ENCODE measurements at places on chromosomes 5 and 9.

- no peak overlapping the region for H3K27ac ChIP-seq
- no peak overlapping the region for H3K4me3 ChIP-seq
- no peaks in the 10 kb centered on the region for H3K27me3 ChIP-seq
- H3K4me1 ChIP-seq: no peaks in the 10 kb centered on the region
Observed at GRCh38 chr9:125845271-125845808, 98.2 kb downstream of the PBX3 start.

DNA sequence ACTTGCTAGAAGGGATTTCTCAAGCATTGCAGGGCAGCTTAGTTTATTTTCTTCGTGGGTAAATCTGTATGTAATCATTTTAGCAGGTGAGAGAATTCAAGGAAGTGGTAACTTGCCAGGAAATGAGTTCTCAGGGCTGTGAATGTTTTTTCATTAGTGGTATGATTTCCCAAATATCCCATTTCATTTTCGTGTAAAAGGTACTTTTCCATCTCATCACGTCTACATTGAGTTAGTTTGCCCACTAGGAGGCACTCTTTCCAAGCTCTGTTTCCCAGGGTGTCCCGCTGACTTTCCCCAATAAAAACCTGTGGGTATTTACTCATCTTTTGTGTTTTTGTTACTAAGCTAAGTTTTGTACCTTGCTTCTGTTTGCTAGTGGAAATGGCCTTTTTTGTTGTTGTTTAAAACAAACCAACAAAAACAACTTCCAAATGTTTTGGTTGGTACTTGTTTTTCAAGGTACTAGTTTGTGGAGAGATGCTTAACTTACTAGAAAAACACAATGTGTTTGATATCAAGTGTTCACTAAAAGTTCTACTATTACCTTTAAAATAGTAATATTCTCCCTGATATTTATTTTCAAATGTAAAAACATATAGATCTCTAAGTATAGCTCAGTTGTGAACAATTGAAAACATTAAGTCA is 373.6 kb downstream of the ADGRV1 start:
- H3K27me3 ChIP-seq: no peaks in the 10 kb centered on the region
- no peak overlapping the region for H3K27ac ChIP-seq
- DNase-seq: no peak
- no peak overlapping the region for H3K4me3 ChIP-seq

- H3K27me3 ChIP-seq: no peaks in the 10 kb centered on the region
- H3K36me3 ChIP-seq: no peaks in the 10 kb centered on the region
- DNase-seq: no peak
- H3K27ac ChIP-seq: no peak overlapping the region
- H3K4me3 ChIP-seq: no peak overlapping the region
- H3K4me1 ChIP-seq: no peaks in the 10 kb centered on the region
Observed at GRCh38 chr9:20065796-20066700, 277.2 kb upstream of the SLC24A2 start.

- H3K4me1 ChIP-seq: peaks cover 77% of the 10 kb centered on the region
- H3K4me3 ChIP-seq: no peak overlapping the region
- DNase-seq: no peak
- no peaks in the 10 kb centered on the region for H3K27me3 ChIP-seq
- no peaks in the 10 kb centered on the region for H3K36me3 ChIP-seq
Observed at GRCh38 chr9:133134388-133135145, 13.5 kb upstream of the RALGDS start.

DNA sequence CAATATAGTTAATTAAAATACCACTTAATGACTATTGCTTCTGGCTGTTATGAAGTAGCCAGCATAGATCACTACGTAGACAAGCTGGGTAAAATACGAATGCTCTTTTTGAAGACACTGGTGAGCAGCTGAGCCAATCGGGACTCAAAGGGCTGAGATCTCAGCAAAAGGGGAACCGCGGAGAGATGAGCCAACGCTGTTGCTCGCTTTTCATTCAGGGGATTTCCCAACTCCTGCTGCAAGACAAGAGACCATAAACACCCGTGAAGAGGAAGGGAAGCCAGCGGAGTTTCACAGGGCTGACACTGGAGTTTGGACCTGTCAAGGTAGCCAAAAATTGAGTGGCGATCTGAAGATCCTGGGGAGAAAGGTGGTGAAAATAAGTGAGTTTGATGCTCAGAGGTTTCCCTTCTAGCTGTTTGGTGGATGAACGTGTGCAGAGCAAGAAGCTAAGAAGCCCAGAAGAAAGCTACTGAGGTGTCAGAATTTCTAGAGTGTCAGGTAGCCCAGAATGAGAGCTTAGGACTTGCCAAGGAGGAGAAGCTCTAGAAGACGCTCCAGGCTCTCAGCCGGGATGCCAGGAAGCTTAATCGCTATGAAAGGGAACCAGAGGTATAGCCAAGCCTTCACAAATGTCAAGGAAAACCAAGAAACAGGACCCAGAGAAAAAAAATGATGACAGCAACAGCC is 79.6 kb upstream of the RNU6ATAC start:
- H3K27ac ChIP-seq: no peak overlapping the region
- DNase-seq: no peak
- peaks cover 14% of the 10 kb centered on the region for H3K4me1 ChIP-seq
- no peak overlapping the region for H3K4me3 ChIP-seq

DNA sequence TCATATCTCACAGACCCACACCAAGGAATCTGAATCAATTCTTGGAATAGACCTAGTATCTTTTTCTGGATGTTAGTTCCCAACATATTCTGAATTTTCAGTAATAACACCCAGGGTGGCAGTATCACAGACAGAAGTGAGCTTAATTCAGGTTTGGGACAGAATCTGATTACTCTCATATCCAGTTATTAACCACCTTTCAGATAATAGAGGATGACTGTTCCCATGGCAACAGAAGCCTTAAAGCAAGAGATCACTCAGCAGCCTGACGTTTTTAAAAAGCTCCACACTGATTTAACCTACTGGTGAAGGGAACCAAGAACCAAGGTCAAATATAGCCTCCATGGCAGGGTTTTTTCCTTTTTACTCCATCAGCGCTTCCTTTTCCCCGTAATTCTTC is 68.4 kb downstream of the ACTBL2 start:
- no peak overlapping the region for H3K27ac ChIP-seq
- no peaks in the 10 kb centered on the region for H3K27me3 ChIP-seq
- no peaks in the 10 kb centered on the region for H3K4me1 ChIP-seq
- no peak for DNase-seq

DNA sequence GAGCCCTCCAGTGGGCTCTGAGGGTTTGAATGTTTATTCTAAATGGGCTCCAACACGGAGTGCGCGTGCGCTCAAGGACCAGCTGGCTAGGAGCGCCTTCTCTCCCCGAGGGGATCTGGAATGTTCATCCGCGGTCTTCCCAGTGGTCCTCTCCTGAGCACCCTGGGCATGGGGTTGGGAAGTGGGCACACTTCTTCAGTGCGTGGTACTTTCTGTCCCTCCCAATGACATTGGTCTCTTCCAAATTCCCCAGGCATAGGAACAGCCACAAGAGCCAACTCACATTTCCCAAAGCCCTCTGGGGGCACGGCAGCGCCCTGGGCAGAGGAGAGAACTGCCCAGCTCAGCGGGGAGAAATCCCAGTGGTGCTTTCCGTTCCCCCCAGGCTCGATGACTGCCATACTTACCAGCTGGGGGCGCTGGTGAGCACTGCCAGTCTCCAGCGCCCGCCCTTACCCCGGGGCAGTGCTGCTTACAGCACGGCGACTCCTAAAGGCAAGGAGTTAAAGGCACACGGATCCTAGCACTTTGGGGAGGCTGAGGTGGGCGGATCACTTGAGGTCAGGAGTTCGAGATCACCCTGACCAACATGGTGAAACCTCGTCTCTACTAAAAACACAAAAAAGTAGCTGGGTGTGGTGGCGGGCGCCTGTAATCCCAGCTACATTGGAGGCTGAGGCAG is 29.9 kb upstream of the OBP2B start:
- peak overlapping the region; percentile 51 for H3K27ac ChIP-seq
- peak; percentile 76 for DNase-seq
- peak overlapping the region; percentile 34 for H3K4me3 ChIP-seq

DNA sequence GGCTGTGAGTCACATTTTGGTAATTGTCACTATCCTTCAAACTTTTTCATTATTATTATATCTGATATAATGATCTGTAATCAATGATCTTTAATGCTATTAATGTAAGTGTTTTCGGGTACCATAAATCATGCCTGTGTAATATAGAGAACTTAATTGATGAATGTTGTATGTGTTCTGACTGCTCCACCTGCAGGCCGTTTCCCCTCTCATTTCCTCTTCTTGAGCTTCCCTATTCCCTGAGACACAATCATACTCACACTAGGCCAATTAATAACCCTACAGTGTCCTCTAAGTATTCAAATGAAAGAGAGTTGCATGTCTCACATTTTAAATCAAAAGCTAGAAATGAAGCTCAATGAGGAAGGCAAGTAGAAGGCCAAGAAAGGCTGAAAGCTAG is 420.9 kb upstream of the SGCD start:
- no peak overlapping the region for H3K4me3 ChIP-seq
- DNase-seq: no peak
- H3K4me1 ChIP-seq: no peaks in the 10 kb centered on the region
- no peak overlapping the region for H3K27ac ChIP-seq
- no peaks in the 10 kb centered on the region for H3K27me3 ChIP-seq
- H3K36me3 ChIP-seq: no peaks in the 10 kb centered on the region

- no peak overlapping the region for H3K4me3 ChIP-seq
- H3K27me3 ChIP-seq: no peaks in the 10 kb centered on the region
- peak overlapping the region; percentile 74 for H3K27ac ChIP-seq
- H3K4me1 ChIP-seq: peaks cover 39% of the 10 kb centered on the region
- no peaks in the 10 kb centered on the region for H3K36me3 ChIP-seq
- DNase-seq: peak; percentile 89
Observed at GRCh38 chr5:120139039-120139438, 325.1 kb upstream of the PRR16 start.

GRCh38 chr5:170420806-170421412 is 31.7 kb upstream of the KCNMB1 start:
- no peak overlapping the region for H3K27ac ChIP-seq
- no peak overlapping the region for H3K4me3 ChIP-seq
- peaks cover 24% of the 10 kb centered on the region for H3K27me3 ChIP-seq
- no peaks in the 10 kb centered on the region for H3K36me3 ChIP-seq

- no peaks in the 10 kb centered on the region for H3K27me3 ChIP-seq
- peak overlapping the region; percentile 54 for H3K4me3 ChIP-seq
- peak overlapping the region; percentile 99 for H3K27ac ChIP-seq
- DNase-seq: peak; percentile 83
Observed at GRCh38 chr5:132410451-132411303, 41.2 kb downstream of the SLC22A5 start.

DNA sequence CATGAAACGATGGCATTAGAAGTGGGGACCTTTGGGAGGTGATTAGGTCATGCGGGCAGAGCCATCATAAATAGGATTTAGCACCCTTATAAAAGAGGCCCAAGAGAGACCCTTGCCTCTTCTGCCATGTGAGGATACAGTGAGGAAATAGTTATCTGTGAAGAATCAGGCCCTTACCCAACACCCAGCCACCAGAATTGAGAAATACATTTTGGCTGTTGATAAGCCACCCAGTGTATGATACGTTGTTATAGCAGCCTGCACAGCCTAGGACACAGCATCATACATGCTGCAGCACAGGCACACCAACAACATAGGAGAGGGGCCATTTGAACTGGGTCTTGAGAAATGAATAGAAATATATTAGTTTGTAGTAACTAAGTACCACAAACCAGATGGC is 8.0 kb upstream of the MAMDC2 start:
- H3K4me1 ChIP-seq: no peaks in the 10 kb centered on the region
- no peak overlapping the region for H3K27ac ChIP-seq
- no peak for DNase-seq
- no peak overlapping the region for H3K4me3 ChIP-seq

DNA sequence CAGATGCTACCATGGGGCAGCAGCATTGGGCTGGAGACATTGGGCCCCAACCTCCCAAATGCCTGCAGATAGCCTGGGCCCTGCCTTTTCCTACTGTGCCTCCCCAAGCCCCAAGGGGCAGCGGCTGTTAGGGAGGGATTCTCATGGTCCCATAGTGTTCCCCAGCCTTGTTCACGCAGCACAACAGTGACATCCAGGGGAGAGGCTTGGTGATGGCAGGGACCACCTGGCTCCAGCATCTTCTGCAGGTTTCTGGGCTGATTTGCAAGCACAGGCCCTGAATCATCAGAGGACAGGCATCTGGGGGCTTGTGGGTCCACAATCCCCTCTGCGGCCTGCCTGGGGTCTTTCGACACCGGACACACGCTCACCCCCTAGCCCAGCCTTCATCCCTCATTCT is 354.6 kb downstream of the SLIT3 start:
- H3K27me3 ChIP-seq: no peaks in the 10 kb centered on the region
- no peak overlapping the region for H3K27ac ChIP-seq
- H3K36me3 ChIP-seq: no peaks in the 10 kb centered on the region
- DNase-seq: no peak
- no peaks in the 10 kb centered on the region for H3K4me1 ChIP-seq

DNA sequence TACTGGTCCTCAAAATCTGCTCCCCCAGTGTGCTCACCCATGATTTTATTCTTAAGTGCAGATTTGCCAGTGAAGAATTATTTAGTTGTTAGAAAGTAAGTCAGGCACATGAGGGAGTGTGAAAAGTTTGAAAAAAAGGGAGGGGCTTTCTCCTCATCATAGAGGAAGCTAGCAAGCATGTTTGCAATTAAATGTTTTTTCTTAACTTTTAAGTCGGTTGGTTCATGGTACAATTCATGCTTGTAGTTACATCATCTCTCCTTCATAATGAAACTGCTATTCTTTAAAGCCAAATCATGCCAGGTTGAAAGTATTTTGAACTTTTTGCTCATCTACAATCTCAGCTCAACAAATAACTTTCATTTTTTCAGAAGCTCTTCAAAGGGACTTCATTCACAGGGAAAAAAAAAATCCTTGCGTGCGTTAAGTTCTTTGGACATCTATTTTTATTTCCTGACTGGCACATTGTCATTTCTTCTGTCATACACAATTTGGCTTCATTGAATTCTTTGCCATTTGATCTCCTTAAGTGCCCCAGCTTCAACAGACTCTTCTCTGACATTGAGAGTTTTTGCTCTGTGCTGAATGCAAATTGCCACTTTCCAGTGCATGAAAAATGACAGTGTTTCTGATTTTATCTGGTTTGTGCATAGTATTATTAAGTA is 456.9 kb downstream of the TMEM232 start:
- no peak overlapping the region for H3K27ac ChIP-seq
- DNase-seq: no peak
- H3K4me1 ChIP-seq: no peaks in the 10 kb centered on the region
- H3K27me3 ChIP-seq: no peaks in the 10 kb centered on the region
- no peaks in the 10 kb centered on the region for H3K36me3 ChIP-seq

GRCh38 chr5:108857905-108858304 is 110.2 kb downstream of the FER start:
- no peak overlapping the region for H3K4me3 ChIP-seq
- no peaks in the 10 kb centered on the region for H3K4me1 ChIP-seq
- H3K36me3 ChIP-seq: no peaks in the 10 kb centered on the region

- no peak for DNase-seq
- peaks cover 87% of the 10 kb centered on the region for H3K4me1 ChIP-seq
- no peaks in the 10 kb centered on the region for H3K27me3 ChIP-seq
- H3K36me3 ChIP-seq: no peaks in the 10 kb centered on the region
- no peak overlapping the region for H3K4me3 ChIP-seq
- no peak overlapping the region for H3K27ac ChIP-seq
Observed at GRCh38 chr9:124216474-124217176, 41.1 kb upstream of the NEK6 start.

Measured in left lung (tissue), 14 donors.